ENCODE measurements at places on chromosomes 6 and 20.

DNA sequence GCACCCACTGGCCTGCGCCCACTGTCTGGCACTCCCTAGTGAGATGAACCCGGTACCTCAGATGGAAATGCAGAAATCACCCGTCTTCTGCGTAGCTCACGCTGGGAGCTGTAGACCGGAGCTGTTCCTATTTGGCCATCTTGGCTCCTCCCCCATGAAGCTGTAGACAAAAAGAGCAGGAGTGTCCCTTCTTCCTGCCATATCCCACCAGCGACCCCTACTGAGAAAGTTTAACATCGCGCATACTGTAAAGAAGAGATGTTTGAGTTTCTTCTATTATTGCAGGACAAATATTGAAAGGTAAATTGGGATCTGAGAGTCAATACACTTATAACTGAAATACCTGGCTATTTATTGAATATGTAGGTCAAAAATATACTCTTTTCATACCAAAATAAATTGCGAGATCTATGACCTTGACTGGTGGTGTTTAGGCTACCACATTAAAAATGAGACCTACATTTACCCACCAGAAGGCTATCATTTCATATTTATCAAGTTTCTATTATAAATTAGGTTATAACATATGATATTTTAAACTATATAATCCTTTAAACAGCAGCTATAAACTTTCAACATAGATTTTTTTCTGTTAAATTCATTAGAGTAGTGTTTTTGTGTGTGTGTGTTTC lies 586.3 kb downstream of the HTR1B start:
- DNase-seq = no peak

DNA sequence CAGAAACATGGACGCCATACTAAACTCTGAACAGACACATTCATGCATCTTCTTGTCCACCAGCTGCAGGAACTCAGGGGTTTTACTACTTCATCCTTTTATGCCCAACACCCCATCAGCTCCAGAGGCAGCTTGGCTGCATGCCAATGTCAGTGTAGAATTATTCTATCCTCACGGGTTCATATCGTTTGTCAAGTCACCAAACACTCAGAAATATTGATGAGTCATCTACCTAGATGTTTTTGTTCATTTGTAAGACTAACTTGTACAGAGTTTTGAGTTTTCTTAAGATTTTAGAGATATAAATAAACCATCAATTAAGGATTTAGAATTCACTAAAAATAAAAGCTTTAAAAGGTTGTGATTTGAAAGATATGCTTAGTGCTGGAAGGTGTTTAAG lies 590.7 kb upstream of the FLRT3 start:
- no peak for DNase-seq

GRCh38 chr6:151254451-151255081 lies 14.8 kb downstream of the AKAP12 start:
- no peak for DNase-seq

- no peak for DNase-seq
These were observed 11.0 kb upstream of the HDGFL1 start for GRCh38 chr6:22558288-22558882.

- no peak for DNase-seq
These were observed 98.1 kb downstream of the MAP3K7 start for GRCh38 chr6:90488816-90489215.

- no peak for DNase-seq
These were observed 354.3 kb downstream of the COL12A1 start for GRCh38 chr6:74851596-74851995.

GRCh38 chr20:63956664-63957003 lies 418 bp upstream of the UCKL1 start:
- DNase-seq = no peak

DNA sequence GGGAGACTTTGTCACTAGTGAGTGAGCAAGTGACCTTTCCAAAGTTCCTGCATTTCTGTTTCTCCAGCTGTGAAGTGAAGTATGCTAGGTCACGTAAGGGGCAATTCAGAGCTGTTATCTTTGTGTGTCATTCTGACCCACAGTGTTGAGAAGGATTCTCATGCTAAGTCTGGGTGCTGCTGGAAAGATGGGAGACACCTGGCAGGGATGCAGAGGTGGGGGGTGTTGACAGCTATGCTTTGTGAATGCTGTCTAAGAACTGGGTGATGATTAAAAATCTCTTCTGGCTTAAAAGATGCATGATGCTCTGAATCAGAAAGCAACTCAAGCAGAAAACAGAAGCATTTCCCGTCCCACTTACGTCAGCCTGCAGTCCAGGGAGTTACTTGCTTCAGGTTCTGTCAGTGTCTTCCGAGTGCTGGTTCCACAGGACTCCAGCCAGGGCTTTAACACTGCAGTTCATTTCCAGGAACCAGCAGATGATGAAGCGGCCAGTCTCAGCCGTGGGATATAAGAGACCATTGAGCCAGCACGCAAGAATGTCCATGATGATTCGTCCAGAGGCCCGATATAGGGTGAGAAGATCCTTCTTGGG lies 30.9 kb upstream of the ASXL1 start:
- no peak for DNase-seq

DNA sequence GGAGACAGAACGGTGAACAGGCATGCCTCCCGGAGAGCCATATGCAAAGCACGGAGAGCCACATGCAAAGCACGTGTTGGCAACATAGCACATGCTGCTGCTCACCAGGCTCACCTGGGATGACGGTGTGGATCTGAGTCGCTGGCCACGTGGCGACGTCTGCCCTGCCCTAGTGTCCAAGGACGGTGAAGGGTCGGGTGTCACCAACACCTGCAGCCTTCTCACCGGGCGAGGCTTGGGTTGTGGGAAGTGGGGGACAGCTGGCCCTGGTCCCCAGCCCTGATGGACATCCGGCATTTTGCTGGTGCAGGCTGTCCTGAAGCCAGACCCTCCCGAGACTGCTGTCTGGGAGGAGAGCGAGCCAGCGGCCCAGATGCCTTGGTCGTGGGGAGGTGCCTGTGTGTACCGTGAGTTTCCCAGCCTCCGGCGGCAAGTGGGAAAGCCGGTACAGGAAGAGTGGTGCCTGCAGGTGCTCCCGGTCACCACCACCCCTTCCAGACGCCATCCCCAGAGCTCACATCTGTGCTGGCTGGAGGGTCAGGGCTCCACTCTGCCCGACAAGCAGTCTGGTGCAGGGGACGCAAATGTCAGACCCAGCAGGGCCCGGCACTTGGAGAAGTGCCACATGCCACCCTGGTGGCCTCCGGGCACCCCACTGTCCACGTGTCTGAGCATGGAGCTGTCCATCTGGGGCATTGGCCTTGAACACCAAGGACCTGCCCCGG lies 5.9 kb upstream of the ADRM1 start:
- no peak for DNase-seq

DNA sequence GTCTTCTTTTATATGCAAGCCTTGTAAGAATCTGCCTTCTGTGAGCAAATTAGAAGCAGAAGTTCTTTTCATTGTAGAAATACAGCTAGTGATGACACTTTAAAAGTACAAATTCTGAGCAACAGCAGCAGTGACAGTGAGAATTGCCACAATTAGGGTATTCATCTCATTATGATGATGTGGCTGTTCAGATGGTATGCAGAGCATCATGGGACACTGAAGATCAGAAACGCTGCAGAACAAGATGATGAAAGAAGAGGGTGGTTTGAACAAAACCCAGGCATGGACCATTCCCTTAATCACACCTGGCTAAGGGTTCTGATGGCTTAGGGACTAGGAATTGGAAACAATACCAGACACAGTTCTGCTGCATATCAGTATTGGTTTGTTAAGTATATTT lies 312.7 kb upstream of the TBX18 start:
- DNase-seq = no peak

DNA sequence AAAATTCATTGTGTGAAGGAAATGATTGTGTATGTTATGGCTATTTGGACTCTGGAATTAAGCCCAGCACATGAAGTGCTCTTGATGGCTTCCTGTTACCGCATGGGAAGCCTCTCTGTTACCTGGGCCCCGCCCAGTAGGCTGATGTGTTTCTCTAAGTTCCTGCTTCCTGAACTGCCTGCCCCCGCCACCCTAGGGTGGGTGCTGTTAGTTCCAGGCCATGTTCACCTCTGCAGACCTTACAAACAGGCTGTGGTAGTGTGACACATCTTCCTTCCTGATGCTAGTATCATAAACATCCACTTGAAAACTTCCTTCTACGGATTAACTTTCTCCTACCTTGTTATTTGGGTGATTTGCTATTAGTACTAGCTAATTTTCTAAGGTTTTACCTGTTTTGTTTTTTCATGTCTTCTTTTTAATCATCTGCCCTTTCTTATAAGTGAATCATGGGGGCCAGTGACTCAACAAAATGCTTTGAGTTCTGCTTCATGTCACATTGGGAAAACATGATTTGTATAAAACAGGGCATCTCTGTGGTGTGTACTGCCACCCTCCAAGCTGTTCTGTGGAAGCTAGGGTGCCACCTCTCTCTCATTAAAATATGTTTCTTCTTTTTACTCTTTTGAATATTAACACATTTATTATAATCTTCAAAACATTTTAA lies 40.6 kb downstream of the SH3BGRL2 start:
- peak; percentile 14 for DNase-seq

DNA sequence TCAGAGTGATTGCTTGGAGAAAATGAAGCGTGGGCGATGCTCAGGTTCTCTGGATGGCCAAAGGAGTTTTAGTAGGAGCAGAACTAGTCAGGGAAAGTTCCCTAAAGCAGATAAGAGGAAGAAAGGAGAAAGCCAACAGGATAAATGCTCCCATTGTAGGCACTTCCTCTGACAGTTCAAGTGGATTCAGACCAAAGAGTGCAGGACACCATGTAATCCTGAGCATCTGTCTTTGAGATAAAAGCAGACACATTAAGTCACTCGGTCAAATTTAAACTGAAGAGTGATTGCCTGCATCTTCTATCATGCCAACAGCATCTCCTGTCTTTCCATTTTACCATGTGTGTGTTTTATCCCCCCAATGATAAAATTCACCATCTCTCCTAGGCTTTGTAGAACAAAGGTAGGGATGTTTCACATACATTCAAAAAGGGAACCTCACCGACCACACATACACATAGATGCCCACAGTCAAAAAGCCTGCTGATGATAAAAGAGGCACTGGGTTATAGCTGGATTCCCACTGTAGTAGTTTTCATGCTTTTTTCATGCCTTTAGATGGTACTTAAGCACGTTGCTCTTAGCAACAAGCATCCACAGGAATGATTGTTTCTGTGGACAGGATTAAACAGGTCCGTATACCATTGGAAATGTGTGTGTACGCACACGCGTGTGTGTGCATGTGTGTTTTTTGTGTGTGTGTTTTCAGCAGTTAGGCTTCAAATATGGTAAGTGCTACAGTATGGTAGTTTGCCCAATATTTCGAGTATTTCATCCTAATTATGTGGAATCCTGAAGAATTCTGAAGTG lies 7.0 kb downstream of the GRIK2 start:
- no peak for DNase-seq

DNA sequence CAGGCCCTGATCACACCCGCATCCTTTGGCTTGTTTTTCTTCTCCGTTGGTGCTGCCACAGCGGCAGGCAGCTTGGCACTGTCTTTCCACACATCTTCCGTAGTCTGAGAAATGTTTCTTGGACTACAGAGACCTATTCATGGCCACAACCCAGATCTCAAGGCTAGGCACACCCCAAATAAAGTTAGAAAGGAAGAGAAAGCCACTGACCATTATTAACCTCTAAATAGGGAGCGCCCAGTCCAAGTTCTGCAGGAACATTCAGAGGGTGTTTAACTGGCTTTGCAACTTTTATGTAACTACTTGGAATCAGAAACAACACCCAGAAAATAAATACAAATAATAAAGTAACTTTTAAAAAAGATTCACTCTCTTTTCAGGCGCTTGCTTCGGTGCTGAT lies 124.8 kb upstream of the NEDD9 start:
- DNase-seq = no peak

DNA sequence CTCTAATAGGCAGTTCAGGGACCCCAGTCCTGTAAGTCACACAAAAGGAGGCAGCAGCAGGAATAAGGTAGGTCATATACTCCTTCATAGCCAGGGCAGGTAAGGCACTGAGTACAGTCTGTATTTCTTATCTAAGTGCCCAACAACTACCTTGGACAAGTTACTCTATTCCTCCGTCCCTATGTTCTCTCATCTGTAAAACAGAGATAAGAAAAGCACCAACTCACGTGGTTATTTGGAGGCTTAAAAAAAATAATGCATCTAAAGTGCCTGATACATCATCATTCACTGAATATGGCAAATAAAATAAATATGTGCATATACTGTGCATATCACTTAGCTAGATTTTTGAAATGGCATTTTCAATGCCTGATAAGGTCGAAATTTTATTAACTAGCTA lies 298.1 kb upstream of the CDYL start:
- no peak for DNase-seq

DNA sequence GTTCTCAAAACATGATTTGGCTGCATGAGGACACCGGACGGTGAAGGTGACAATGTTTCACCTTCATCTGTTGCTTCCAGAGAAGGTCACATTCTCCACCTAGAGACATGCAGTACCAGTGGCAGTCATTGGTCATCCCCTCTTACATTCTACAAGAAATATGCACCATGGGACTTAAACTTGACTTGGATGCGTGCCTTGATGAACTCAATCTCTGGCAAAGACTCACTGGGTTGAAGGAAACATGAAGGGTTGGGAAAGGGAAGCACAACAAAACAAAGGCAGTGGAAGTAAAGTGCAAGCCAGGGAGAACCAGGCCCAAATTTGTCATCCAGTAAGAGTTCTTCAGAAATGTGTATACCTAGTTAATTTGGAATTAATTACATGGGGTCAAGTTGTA lies 39.4 kb upstream of the ARMH2 start:
- DNase-seq = no peak

DNA sequence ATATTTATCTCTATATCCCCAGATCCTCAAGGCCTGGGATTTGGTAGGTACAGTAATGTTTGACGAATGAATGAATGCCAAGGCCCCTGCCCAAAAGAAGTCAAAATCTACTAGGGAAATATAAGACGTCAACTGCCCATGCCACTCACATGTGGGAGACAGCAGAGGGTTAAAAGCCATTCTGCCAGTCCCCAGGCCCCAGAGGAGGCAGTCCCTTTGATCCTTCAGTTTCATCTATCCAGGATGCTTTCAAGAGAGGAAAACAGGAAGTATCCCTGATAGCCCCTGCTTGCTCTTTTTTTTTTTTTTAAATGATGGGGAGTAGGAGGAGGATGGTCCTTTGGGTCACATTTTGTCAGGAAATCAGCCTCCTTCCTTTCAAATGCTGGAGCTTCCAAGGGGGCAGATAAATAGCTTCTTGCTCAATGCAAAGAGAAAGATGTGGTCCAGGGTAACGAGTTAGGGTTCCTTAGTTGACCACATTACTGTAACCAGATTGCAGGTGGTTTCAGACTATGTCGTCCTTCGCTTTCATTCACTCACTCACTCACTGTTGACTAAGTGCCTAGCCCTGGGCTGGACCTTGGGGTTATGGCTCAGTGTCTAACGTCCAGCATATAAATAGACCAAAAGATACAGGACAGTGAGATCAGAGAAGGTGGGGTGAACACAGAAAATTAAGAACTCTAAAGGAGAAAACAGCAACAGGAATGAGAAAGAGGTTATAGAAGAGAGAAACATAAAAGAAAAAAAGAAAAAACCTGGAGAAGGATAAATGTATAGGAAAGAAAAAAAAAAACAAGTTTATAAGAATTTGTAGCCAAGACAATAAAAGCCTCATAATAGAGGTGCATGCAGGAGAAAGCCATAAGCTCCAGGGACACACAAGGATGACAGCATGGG lies 64.6 kb upstream of the PIM1 start:
- DNase-seq = no peak

- peak; percentile 57 for DNase-seq
These were observed 70.8 kb upstream of the AHI1 start for GRCh38 chr6:135568379-135568778.

GRCh38 chr6:96716221-96716620 lies 121.1 kb downstream of the GPR63 start:
- DNase-seq = no peak
